CD4-positive, alpha-beta T cell treated with Interleukin-1 beta for 1 hour (primary cell): ENCODE measurements at places on chromosomes 1 and 21.

GRCh38 chr1:6396998-6397397 lies 3.4 kb upstream of the ACOT7 start:
- DNase-seq: no peak

- DNase-seq: peak; percentile 77
These were observed 109.6 kb downstream of the KCNN3 start for GRCh38 chr1:154760469-154760933.

GRCh38 chr1:47161298-47162040 lies 24.2 kb downstream of the CYP4A22 start:
- no peak for DNase-seq

GRCh38 chr1:973459-974292 lies 7.4 kb downstream of the PLEKHN1 start:
- DNase-seq: no peak

GRCh38 chr1:221965252-221965651 lies 223.4 kb upstream of the DUSP10 start:
- DNase-seq: no peak

DNA sequence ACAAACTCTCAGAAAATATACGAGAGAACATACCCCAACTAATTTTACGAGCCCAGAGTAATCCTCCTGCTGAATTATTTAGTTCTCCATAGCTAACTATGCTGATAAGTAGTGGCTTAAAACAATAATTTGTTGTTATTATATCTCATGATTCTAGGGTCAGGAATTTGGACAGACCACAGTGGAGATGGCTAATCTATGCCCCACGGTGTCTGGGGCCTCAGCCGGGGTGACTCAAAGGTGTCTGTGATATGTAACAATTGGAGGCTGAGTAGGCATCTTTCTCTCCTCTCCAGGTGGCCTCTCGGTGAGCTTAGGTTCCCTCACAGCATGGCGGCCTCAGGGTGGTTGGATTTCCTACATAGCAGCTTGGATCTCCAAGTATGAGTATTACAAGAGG lies 35.4 kb upstream of the FOXO6 start:
- DNase-seq: no peak

DNA sequence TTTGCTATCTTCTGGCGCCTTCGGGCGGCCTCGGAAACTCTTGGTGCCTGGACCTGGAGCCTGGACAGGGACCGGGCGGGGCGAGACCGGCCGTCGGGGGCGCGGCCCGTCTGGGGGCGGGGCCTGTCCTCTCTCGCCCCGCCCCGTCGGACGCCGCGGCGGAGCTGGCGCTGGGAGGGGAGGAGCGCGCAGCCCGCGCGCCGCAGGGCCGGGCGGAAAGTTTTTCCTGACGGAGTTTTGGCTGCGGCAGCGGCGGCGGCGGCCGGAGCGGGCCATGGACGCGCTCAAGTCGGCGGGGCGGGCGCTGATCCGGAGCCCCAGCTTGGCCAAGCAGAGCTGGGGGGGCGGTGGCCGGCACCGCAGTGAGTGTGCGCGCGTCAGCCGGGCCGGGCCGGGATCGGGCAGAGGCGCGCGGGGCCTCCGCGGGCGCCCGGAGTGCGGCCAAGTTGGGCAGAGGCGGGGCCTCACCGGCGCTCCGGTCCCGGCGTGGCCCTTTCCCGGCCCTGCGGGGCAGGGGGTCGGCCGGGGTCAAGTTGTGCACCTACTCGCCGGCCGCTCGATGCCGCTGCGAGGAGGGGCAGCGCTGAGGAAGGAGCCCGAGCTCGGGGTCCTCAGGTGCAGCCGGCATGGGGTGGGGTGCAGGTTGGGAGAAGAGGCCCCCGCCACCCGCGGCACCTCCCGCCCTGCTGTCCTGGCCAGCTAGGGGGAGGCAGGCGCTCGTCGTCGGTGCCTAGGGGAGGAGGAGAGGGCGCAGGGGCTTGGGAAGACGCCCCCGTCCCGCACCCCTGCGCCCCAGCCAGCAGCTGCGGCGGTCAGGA lies at the start of gene LDLRAP1:
Gene LDLRAP1 (plus strand): TSS at position 182 of the 818 bp plus-strand sequence. CDS start 93 bp downstream, at position 275.
- peak; percentile 69 for DNase-seq

DNA sequence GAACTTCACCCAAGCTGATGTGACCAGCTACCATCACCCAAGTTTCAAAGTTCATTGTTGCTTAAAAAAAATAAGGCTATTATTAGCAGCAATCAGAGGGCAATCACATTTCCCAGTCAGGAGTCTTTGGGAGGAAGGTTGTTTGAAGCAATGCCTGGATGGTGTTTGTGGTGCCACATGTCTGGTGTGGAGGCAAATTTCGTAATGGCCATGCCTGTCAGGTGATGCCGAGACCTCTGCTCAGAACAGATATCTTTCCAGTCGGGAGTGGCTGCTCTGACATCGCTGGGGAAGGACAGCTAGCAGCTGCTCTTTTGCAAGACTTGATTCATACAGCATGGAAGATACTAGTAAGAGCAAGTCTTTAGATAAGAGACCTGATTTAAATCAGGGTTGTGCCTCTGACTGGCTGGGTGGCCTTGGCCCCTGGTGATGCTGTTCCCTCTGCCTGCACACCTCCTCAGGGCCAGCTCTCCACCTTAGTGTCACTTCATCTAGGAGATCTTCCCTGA lies 187.8 kb upstream of the JUN start:
- no peak for DNase-seq

GRCh38 chr21:25908495-25908894 lies 173.7 kb downstream of the GABPA start:
- no peak for DNase-seq

GRCh38 chr21:39434950-39435349 lies 10.6 kb downstream of the LCA5L start:
- DNase-seq: no peak

DNA sequence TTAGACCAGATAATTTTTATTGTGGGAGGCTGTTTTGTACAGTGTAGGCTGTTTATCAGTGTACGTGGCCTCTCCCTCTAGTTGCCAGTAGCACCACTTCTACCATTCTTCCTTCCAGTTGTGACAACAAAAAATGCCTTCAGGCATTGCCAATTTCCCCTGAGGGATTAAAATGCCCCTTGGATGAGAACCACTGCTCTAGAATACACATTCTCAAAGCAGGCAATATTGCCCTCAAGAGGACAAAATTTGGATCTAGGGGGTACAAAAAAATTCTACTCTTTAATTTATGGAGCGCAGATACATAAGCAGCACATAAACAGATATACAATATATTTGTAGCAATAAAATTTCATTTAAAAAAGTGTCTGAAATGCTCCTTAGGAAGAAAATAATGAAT lies 674.6 kb downstream of the PTPRC start:
- no peak for DNase-seq

- DNase-seq: peak; percentile 72
These were observed 6.4 kb downstream of the RHOC start for GRCh38 chr1:112700290-112701226.

GRCh38 chr1:178774263-178774662 lies 49.2 kb downstream of the RALGPS2 start:
- DNase-seq: peak; percentile 35

DNA sequence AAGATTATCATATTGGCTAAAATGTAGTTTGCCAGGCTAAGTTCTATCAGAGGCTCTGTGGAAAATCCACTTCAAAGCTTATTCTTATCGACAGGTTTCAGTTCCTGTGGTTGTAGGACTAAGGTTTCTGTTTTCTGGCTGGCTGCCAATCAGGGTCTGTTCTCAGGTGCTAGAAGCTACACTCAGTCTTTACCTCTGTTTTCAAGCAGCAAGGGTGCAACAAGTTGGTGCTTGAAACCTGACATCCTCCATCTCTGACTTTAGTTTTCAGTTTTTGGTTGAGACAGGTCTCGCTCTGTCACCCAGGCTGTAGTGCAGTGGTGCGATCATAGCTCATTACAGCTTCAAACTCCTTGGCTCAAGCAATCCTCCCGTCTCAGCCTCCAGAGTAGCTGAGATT lies 15.3 kb upstream of the TMCO2 start:
- peak; percentile 37 for DNase-seq

DNA sequence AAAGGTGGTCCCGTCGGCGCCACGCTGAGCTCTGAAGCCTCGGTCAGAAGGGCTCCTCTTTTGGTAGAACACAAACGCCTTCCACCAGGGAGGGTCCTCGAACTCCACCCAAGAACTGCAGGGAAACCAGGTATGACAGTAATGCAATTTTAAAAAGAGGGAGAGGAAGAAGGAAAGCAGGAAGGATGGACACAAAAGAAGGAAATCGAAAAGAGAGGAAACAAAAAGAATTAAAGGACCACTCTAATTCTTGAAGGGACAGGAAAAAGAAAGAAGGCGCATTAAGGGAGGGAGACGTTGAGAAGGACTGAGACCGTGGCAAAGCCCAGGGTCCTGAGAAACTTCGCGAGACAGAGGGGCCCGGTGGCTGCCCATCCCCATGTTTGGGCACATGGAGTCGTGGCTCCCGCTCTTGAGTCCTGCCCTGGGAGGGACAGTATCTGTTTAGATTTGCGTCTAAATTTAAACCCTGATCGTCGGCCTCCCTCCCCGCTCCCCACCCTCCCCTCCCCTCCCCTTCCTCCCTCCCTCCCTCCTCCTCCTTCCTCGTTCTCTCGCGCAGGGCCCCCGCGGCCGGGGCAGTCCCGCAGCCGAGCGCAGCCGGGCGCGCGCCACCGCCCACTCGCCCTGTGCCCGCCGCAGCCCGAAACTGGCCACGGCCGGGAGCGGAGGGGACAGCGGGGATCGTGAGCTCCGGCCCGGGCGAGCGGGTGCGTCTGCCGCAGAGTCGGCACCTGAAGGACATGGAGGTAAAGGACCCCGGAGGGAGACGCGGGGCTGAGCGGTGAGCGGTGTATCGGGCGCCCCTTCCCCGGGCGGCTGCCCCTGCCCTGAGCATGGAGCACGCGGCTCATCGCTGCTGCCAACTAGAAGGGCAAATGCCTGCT lies at the start of gene RCSD1:
Gene RCSD1 (plus strand): TSS at position 552 of the 887 bp plus-strand sequence. CDS start 192 bp downstream, at position 744.
- peak; percentile 60 for DNase-seq

DNA sequence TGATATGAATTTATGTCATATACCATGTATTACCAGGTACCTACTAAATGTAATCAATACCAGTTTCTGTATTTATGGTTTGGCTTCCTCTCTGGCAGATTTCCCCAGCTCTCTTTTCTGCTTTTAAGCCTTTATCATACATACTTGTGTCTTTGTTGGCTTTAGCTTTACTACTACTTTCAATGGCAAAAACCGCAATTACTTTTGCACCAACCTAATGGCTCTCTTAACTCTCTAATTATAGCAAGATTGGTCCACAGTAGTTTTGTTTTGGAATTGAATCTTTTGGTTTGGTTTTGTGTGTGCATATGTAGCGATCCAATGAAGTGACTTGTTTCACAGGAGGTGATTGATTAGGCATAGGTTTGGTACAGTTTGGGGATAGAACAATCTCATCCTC lies 93.6 kb downstream of the ATG4C start:
- no peak for DNase-seq

- no peak for DNase-seq
These were observed 99.0 kb downstream of the TNNI3K start for GRCh38 chr1:74334147-74334546.

GRCh38 chr1:18047122-18047521 lies 60.5 kb upstream of the IGSF21 start:
- DNase-seq: no peak

DNA sequence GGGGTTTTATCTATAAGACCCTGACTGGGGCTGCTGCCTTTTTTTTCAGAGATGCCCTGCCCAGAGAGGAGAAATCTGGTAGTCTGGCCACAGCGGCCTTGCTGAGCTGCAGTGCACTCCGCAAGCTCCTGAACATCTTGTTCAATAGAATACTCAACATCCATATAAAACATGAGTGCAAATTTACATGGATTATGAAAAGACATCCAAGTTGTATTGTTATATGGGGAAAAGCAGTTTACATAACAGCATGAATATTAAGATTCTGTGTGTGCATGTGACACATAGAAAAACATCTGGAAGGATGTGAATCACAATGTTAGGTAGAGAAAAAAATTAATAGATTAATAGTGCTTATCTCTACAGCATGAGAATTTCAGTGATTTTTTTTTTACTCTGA lies 16.4 kb downstream of the COG2 start:
- no peak for DNase-seq

DNA sequence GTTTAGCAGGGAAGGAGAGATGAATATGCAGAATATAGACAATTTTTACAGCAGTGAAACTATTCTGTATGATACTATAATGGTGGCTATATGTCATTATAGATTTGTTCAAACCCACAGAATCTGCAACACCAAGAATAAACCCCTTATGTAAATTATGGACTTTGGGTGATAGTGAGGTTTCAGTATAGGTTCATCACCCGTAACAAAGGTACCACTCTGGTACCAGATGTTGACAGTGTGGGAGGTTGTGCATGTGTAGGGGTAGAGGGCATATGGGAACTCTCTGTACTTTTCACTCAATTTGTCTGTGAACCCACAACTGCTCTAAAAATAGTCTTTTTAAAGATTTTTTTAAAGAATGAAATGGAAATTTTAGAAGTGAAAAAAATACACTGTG lies 29.9 kb upstream of the PRDX6 start:
- no peak for DNase-seq

DNA sequence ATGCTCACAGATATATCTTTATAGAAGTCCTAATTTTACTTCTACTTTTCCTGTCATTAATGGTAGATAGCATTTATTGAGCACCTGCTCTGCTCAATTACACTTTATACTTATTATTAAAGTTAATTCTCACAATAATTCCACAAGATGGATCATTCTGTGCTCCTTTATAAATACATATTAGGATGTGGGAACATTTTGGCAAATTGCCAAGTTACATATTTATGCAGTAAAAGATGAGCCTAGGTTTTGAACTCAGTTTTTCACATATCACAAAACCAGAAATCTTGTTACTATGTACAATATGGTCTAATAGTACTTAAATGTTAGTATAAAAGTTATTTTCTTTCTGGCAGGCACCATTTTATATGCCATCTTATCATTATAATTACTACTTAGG lies 895.0 kb upstream of the B3GALT2 start:
- no peak for DNase-seq

DNA sequence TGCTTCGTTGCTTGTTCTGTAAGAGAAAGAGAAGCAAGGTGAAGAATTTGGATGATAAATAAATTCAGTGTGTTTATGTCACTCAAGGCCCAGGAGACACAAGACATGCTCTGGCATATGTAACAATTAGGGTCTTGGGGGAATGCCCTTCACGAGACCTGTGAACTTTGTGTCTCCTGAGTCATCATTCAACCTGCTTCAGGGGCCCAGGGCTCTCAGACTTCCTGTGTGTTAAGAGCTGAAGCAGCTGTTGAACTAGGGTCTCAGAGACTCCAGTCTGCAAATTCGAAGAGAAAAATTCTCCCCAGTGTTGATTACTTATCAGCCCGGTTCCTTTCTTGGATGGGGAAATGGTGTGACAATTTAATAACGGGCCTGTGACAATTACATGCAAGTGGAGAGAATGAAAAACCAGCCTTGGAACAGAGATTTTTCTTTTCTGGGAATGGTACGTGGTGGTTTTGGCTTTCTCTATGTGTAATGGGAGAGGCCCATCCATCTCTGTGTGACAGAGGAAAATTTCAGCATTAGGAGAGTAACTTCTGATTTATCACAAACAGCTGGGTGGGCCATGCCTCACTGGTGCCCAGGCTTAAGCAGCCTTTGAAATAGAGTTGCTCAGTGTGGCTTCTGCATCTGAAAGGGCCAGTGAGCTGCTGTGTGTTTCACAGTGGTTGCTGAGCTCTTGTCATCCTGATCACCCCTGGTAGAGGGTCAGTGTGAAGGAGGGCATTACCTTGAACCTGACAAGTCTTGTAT lies 22.4 kb downstream of the HUNK start:
- DNase-seq: no peak

- no peak for DNase-seq
These were observed 3.3 kb upstream of the B4GALT3 start for GRCh38 chr1:161180639-161181038.

GRCh38 chr21:28588997-28589396 lies 403.7 kb downstream of the LTN1 start:
- no peak for DNase-seq
